ENCODE measurements at places on chromosomes 5 and 9.

DNA sequence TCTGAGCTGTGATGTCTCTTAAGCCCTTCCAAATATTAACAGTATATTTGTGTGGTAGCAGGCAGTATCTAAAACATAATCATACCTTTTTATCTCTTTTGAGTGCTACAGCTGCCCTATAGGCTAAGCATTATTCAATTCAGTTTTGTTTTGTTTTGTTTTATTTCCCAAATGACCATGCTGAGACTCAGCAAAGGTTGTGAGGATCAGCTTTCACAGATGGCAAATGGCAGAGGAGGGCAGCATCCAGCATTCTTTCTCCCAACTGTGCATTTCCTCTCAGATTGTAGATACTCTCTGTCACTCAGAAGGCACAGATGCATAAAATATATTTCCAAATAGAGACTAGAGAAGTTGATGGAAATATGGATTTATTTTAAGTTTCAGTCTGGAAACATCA, 90.7 kb downstream of the DAPK1 start:
- DNase-seq = no peak

DNA sequence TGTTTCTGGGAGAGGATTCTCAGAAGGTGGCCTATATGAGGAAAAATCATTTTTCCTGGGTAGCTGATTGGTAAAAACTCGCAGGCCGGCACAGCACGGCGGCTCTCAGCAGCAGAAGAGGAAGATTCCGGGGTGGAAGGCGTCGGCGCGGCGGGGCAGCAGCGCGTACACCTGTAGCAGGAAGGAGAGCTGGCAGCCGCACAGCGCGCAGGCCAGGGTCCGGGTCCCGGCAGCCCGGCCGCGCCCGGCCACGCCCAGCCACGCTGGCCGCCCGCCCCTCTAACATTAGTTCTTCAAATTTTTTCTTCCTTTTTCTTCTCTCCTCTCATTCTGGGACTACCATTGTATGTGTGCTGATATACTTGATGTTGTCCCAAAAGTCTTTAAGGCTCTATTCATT, 24.8 kb upstream of the ZNF618 start:
- DNase-seq = no peak

GRCh38 chr9:127177231-127177630, 54.8 kb upstream of the ANGPTL2 start:
- DNase-seq = no peak

DNA sequence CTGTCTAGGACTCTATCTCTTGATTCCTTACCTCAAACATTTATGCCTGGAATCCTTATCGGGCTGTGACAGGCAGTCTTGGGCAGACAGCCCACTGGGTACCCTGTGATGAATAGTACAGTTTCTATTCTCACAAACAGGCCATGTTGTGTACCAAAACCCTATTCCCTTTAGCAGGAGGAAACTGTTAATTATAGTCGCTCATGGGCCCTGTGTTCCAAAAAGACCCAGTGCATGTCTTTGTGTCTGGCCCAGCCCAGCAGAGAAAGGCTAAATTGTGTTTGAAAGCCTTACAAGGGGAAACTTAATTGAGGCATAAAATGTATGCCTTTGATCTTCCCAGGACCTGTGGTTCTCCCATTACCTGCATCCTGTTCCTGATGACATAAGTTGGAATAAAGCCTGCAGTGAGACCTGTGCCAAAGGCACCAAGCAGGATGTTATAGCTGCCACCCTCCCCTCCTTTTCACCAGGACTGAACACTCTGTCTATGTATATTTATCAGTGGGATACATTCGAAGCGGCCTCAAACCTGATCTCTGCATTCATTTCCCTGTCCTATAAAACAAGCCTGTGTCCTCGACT, 43.3 kb downstream of the TLR4 start:
- DNase-seq = no peak

DNA sequence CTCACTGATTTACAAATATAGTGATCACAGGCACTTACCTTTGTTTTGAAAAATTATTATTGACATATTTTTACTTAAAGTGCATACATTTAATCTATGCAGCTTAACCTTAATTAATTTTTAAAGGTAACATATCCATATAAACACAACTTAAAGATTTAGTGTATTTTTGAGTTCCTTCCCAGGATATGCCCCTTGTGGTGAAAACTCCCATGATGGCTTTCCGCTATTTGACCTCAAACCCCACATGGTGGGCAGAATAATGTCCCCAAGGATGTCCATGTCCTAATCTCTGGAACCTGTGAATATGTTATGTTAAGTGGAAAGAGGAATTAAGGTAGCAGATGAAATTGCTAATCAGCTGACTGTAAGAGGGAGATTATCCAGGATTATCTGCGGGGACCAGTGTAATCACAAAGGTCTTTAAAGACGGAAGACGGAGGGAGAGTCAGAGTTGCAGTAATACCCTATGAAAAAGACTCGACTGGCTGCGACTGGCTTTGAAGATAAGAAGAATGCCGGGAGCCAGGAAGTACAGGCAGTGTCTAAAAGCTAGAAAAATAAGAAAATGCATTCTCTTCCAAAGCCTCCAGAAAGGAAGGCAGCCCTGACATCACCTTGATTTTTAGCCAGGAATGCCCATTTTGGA, 193.9 kb downstream of the ICE1 start:
- peak; percentile 63 for DNase-seq

- no peak for DNase-seq
Measured at GRCh38 chr9:136713550-136713949, 1.2 kb downstream of the DIPK1B start.

DNA sequence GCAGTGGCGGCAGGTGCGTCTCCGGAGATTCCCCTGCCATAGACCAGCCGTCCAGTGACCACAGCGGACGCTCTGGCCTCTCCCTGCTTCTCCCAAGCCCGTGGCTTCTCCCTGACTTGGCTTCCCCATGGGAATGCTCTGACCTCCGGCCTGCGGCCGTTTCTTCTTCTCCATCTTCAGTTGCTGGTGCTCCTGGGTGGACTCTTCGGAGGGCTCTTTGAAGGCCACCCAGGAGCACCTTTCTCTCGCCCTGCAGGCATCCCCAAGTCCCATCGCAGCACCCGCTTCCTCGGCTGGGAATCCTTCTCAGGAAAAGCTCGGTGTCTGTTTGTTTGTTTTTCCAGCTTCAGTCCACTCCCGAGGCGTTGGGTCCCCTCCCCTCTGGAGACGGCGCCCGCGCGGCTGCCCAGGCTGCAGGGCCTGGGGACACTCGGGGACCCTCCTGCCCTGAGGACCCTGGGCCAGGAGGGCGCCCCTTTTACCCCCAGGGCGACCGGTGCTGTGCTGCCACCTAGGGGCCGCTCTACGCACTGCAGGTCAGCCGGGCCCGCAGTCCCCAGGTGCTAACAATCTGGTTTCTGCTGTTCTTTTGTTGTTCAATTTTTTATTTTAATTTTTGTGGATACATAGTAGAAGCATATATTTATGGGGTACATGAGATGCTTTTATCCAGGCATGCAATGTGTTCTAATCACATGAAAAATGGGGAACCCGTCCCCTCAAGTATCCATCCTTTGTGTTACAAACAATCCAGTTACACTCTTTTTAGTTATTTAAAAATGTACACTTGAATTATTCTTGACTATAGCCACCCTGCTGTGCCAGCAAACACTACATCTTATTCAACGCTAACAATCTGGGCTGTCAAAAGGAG, 197.9 kb upstream of the ADAMTS16 start:
- no peak for DNase-seq

DNA sequence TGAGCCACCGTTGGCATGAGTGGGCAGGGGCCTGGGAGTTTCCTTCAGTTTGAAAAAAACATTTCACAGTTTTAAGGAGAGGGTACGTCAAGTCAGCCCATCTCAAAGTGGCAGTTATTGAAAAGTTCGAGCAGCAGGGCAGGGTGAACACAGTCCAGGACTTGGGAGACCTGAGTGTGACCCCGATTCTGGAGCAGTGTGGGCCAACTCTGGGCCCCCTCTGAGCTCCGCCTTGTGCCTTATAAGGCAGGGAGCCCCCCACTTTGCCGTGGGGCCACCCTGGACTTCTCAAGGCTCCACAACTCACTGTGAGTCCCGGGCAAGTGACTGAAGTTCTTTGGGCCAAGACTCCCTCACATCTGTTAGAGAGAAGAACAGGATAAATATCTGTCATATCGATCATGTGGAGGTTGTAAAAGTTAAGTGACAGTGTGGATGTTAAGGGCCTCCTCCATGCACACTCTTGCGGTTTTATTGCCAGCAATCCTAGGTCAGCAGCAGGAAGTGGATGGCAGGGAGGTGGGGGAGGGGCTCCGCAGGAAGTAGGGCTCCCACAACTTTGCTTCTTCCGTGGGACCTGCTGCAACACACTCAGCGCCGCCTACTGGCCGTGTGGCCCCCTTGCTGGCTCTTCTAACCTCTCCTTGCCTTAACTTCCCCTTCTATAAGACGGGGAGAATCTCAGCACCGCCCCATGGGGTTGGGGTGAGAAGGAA, 38.4 kb downstream of the HRH2 start:
- DNase-seq = peak; percentile 67

GRCh38 chr5:44389823-44390143, 563 bp upstream of the FGF10 start:
- DNase-seq = no peak

GRCh38 chr9:110622368-110622767, 42.8 kb upstream of the SVEP1 start:
- DNase-seq = no peak

- no peak for DNase-seq
Measured at GRCh38 chr5:139090581-139090980, 107.6 kb downstream of the SIL1 start.

DNA sequence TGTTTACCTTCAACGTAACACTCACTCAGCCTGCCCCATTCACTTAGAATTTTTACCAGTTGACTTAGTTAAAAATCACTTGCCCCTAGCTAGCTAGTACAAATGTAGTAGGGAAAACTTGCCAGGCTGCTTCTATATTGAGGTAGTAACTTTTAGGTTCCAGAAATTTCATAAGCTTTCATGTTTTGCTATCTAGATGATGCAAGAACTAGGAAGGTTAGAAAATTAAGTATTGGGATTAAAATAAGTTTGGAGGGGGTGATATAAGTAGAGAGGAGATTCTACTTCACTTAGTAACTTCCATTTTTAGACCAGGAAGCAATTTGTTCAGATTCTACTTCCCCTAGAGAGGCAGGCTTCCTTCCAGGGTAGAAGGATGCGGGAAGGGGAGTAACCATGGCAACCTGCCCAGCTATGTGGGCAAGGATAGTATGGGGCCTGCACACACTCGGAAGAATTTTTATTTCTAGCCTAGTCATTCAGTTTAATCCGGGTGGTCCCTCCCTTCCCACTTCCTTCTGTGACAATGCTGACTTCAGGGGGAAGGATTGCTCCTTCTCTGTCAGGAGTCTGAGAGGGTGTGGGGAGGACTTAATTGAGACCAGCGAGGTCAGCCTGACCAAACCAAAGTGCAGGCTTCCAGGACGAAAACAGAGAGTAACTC, 4.2 kb downstream of the DAB2 start:
- DNase-seq = peak; percentile 81

DNA sequence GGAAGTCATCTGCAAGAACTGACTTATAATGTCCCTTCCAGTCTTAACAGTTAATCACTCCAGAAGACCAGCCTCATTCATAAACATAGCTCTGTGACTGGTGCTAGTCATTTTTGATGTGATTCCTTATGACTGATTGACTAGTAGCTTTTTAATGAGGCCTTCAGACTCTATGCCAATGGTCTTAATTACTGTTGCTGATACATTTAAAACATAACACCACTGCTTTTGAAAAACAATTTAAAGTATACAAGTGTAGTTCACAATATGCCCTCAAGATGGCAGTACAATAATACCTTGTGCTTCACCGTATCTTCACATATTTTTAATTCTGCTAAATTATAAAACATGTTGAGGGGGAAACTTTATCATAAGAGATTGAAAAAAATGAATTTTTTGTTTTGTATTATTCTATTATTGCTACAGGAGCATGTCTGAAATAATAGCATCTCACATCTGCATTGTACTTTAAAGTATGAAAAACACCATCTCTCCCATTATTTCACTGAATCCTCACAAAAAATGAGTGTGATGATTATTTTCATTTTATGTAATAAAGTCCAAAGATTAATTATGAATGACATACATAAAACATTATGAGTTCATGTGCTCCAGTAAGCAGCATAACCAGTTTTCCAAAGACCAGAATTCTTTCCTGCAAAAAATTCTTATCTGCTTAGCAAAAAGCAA, 55.2 kb upstream of the SHISAL2B start:
- peak; percentile 38 for DNase-seq

- no peak for DNase-seq
Measured at GRCh38 chr9:81375187-81376100, 313.9 kb downstream of the TLE1 start.

DNA sequence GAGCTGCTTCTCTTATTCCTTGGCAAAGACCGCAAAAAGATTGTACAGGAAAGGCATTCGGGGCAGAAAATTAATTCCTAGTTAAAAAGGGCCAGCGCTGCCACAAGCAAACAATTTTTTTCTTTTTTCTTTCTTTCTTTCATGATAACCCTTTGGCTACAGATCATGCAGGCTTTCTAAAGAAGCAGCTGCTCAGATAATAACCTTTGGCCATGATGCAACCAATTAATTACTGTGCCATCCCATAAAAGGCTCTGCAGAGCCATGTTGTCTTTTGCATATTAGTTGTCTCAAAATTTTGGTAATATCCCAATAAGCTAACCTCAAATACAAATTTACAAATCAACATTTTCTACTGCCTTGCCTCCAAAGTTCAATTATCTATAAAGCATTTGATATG, 758.4 kb upstream of the SEMA6A start:
- no peak for DNase-seq

DNA sequence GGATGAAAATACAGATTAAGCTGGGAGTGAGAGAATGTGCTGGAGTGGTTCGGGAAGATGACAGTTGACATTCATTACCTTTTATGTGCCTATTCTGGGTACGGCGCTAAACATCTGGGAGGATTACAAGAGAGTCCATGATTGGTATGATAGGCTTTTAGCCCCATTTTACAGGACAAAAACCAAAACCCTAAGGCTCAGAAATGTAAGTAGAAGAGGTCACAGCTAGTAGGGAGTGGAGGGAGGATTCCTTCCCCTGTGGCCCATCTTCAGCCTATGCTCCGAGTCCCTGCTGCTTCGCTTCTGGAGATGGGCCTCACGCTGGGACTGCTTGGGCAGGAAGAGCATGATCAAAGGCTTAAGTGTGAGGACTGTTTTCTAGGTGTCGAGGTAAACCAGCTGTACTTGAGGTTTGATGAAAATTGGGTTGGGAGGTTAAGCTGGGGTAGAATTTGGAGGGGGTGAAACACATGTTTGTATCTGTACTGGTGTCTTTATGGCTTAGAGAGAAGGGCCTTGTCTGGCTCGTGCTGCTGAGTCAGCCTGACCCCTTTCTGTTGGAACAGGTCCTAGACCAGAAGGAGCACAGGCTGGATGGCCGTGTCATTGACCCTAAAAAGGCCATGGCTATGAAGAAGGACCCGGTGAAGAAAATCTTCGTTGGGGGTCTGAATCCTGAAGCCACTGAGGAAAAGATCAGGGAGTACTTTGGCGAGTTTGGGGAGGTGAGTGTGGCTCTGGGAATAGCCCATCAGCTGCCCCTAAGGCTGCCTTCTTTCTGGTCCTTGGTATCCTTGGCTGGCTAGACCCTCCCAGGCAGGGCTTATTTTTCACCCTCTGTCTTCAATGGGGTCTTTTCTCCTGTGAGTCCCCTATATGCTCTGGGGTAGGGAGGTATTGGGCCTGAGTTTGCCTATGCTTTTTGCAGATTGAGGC, 2.1 kb downstream of the HNRNPAB start:
- DNase-seq = peak; percentile 12

All from umbilical cord (tissue), 2 donors.